NCI-H1092 treated with DMSO at 0.1 percent for 48 hours (cell line): ENCODE measurements at places on chromosomes 12 and 14.

DNA sequence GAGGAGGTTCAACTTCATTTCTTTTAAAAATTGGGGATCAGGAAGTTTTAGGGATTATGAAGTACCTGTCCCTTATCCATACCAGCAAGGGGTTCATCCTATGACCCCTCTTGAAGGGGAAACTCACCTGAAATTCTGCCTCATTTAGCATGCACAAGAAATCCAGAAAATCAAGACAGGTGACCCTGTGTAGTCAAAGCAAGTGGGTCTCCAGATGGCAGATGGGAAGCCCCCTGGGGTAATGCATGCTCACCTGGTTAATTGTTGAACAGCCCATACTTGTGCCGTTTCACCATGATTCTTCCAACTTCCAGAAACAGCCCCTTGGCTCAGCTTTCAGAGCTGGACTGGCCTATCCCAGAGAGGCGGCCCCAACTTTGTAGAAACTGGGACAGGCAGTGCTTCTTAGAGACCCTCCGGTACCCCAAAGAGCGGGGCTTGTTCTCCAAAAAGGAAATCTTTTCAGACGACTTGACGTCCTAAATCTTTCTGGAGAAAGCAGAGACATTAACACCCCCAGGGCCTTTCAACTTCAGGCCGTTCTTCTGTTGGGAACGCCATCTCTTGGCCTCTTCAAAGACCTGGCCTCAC, 66.3 kb upstream of the ESRRB start:
- DNase-seq: no peak

DNA sequence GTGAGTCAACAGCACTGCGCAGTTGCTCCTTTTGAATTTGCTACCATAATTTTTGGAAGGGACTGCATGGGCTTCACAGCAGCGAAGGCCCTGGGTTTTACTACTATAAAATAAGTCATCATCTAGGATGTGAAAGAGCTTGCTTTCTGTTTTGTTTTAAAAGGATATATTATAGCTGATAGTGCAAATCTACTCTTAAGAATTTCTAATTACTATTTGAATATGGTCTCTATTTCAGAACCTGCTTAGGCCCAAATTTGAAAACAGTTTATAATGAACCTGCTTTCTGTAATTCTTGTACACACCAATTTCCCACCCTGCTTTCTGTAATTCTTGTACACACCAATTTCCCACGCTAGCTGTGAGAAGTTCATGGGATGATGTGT, 73.0 kb downstream of the SRGAP1 start:
- no peak for DNase-seq

GRCh38 chr14:104349950-104350349, 211.6 kb downstream of the KIF26A start:
- DNase-seq: peak; percentile 43

GRCh38 chr12:102873077-102873476, 44.0 kb downstream of the PAH start:
- no peak for DNase-seq

GRCh38 chr12:31259136-31259886, 66.6 kb downstream of the SINHCAF start:
- DNase-seq: no peak

GRCh38 chr12:102480406-102480805, at the start of gene IGF1:
TSS of gene IGF1 (minus strand) at chr12:102480563. CDS start at chr12:102480381, 182 bp downstream.
- DNase-seq: no peak
